ENCODE measurements at places on chromosomes 3 and 15.

- no peak for DNase-seq
Measured at GRCh38 chr3:52232279-52233107, 6.5 kb downstream of the TWF2 start.

- DNase-seq: no peak
Measured at GRCh38 chr15:44801364-44801763, 65.0 kb downstream of the TRIM69 start.

DNA sequence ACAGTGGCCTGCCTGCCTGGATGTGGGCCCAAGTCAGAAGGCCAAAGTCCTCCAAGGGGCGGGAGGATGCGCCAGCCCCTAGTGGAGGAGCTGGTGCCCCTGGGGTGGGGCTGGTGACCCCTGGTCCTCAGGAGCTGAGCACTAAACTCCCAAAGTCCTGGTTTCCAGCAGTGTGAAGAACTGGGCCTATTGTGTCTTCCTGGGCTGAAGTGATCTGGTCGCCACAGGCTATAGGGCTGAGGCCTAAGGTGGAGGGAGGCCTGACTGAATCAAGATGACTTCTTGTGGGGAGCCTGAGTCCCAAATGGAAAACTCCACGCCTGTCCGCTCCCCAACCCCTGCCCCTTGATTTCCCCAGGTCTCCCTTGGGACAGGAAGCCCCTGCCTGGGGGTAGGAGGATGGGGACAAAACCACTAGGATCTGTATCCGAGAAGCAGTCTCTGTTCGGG lies 753 bp upstream of the FES start:
- DNase-seq: no peak

DNA sequence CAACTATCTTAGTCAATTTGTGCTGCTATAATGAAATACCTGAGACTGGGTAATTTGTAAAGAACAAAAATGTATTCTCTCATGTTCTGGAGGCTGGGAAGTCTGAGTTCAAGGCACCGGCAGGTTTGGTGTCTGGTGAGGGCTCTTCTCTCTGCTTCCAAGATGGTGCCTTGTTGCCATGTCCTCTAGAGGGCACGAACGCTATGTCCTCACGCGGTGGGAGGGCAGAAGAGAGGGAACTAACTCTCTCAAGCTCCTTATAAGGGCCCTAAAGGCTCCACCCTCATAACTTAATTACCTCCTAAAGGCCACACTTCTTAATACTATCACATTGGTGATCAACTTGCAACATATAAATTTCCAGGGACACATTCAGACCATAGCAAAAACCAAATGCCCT lies 108.4 kb downstream of the ADAMTSL3 start:
- no peak for DNase-seq

DNA sequence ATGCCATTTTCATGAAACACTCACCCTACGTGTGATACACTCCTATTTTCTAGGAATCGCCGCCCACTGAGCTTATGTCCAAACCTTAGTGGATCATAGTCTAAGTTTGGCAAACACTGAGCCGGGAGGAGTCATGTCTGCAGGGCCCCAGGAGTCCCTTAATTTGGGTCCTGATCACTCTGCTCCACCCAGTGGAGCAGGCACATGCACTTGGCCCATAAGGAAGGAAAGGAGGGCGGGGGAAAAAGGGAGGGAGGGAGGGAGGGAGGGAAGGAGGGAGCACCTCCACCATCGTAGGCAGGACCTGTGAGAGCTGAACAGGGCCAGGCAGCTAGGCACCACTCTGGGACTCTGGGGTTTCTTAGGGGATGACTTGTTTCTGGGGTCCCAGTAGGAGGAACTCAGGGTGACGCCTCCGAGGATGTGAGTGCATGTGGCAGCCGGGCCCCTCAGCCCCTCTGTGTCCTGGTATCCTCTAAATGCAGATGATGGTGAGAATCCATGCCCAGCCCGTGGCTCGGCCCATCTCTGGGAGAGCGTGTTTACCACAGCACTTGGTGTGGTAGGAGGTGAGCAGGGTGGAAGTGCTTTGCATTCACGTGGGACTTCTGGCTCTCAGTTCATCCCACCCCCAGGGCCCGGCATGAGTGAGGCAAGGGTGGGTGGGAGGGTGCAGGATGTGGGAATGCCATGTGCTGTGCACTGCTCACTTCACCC lies 109.4 kb downstream of the KLF13 start:
- no peak for DNase-seq

GRCh38 chr3:94001191-94001590 lies 21.2 kb downstream of the ARL13B start:
- DNase-seq: no peak

- peak; percentile 50 for DNase-seq
Measured at GRCh38 chr3:52280050-52280461, 1.6 kb upstream of the WDR82 start.

- no peak for DNase-seq
Measured at GRCh38 chr3:56885879-56886278, 84.1 kb upstream of the ARHGEF3 start.

GRCh38 chr3:143276592-143276991 lies 157.0 kb downstream of the CHST2 start:
- DNase-seq: no peak

- no peak for DNase-seq
Measured at GRCh38 chr3:159711560-159712333, 276.9 kb upstream of the IL12A start.

- no peak for DNase-seq
Measured at GRCh38 chr3:121979246-121979645, 42.8 kb downstream of the ILDR1 start.

DNA sequence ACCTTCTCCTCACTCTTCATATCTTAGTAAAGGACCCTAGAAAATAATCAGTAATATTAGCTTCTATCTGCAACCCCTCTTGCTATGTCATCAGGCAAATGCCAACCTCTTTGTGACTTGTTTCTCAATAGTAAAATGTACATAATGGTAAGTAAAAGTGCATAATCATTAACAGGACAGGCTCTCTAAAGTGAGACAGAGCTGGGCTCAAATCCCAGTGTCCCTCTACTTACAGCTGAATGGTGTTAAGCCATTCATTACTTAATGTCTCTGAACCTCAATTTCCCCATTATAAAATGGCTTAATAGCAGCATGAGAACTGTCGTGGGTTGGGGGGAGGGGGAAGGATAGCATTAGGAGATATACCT lies 62.6 kb upstream of the ATP11B start:
- DNase-seq: no peak

GRCh38 chr3:197811343-197811742 lies 20.3 kb downstream of the LRCH3 start:
- no peak for DNase-seq

- no peak for DNase-seq
Measured at GRCh38 chr3:111712294-111713167, 117.4 kb upstream of the ZBED2 start.

DNA sequence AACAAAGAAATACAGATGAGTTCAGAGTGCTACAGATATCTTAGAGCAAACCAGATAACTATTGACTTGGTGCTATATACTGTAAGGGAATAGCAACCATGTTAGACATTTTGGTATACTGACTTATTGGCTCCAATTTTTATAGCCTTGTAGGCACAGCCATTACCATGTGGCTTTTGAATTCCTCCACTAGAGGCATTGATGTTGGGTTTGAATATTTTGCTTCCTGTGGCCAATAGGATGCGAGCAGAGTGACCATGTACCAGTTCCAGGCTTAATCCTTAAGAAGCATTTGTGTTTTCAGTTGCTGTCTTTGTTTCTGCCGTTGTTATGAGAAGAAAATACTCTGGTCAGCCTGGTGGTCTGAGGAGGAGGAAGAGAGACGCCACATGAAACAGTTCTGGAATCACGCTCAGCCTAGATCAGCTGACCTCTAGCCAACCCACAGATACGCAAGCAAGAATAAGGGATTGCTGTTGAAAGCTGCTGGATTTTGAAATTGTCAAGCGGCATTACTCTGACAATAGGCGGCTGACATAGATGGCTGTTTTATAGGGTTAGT lies 109.4 kb upstream of the TNIK start:
- no peak for DNase-seq

DNA sequence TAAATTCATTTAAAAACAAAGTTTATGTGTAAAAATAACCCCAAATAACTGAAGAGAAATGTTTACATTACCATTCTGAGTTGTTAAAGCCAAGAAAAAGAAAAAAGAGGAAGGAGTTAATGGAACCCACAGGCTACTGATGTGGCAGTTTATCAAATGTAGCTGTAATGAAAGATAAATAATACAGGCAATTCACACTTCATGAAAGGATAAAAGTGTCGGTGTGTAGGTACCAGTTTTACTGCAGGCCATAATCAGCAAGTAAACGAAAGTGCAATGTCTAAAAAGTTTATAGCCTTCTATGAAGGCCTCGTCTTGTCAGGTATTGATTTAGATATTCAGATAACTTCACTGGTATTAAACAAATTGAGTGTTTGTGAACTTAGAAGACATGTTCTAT lies 164.6 kb downstream of the DPH6 start:
- no peak for DNase-seq

DNA sequence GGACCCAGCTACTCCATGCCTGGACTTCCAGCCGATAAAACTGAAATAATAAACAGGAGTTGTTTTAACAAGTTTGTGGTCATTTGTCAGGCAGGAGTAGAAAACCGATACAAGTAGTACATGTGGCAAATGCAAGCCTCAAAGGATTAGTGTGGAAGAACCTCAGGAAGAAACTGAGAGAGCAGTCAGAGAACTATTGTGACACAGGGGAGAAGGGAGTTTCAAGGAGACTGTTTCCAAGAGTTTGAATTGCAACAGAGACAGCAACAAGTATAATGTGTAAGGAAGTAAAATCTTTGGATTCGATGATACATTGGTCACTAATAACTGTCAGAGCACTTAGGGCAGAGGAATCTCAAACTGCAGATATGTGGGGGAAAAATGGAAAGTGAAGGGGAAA lies 450.6 kb upstream of the ARHGEF26 start:
- DNase-seq: no peak

GRCh38 chr3:74067296-74067695 lies 442.6 kb upstream of the PDZRN3 start:
- DNase-seq: peak; percentile 12

DNA sequence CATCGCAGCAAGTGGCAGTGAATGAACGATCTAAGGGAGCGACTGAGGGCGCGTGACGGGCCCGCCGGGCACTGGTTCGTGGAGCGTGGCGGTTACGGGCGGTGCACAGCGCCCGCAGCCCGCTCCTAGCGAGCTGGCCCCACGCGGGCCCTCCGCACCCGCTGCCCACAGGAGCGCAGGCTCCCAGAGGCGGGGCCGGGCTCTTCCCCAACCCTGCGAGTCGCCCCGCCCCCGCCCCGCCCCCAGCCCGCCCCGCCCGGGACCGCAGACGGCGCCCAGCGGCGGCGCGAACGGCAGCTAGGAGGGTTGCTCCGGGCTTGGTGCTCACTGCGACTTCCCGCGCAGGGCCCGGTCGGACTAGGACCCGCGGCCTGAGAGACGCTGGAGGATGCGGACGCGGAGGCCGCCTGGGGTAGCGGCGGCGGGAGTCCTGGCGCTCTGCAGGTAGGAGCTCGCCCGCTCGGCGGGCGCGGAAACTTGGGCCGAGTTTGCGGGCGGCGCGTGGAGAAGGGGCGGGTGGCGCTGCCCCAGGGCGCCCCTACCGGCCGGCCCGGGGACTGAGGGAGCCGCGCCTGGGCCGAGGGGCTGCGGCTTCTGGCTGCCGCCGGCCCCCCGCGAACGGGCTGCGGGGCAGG lies at the start of gene C15orf39:
Gene C15orf39, plus strand, starts transcription at position 267 of the 635 bp plus-strand sequence. CDS start 4,167 bp downstream, outside the sequence.
- DNase-seq: peak; percentile 29

- no peak for DNase-seq
Measured at GRCh38 chr3:74611206-74611605, 3.3 kb downstream of the CNTN3 start.

DNA sequence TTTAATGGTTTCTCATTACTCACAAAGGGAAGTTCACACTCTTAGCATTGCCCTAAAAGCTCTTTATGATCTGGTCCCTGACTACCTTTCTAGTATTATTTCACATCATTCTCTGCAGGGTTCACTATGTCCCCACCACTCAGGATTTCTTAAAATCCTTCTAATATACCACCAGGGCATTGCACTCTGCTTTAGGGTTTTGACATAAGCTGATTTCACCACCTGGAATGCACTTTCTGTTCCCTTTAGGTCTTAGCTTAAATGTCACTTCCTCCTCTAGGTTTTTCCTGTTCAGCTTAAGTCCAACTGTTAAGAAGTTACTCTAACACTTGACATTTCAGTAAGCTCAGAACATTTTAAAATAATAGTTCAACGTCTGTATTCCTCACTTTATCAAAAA lies 81.7 kb downstream of the HCN4 start:
- no peak for DNase-seq

- no peak for DNase-seq
Measured at GRCh38 chr3:188218603-188219002, 64.6 kb downstream of the LPP start.

DNA sequence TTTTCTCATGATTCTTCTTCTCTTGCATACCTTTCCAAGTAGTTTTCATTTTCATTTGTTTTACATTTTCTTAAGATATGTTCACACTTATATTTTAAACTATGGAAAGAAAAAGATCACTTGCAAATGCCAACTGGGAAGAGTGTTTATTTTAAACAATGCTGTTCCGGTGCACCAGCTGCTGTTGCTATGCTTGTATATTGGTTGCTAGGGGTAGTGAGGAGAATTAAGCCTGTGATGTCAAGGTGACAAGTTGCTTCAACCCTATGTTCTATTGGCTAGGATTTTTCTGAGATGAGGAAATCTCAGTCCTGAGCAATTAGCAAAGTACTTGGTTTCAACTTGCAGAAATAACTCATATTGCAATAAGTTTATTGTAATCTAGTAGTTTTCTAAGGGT lies 500.1 kb downstream of the MFSD1 start:
- no peak for DNase-seq

DNA sequence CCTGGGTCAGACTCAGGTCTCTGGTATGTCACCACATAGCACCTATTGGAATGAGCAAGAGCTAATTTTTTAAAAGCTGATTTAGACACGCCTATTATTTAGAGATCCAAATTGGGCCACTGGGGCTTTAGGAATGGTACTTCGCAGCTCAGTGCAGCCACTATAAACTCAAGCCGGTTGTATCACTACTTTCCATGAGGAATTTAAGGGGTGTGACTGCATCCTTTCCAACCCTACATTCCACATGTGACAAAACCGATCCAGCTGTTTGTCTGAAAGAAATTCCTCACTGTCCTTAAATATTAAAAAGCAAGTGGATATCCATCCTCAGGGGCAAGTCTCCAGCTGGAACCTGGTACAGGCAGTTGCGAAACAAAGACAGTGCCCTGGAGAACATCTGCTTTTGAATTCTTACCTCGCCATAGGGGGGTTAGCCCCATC lies 12.8 kb downstream of the VGLL3 start:
- DNase-seq: no peak

- no peak for DNase-seq
Measured at GRCh38 chr3:134387293-134387692, 13.0 kb upstream of the AMOTL2 start.

- DNase-seq: no peak
Measured at GRCh38 chr3:5122741-5123706, 932 bp downstream of the ARL8B start.

- no peak for DNase-seq
Measured at GRCh38 chr3:186340204-186340603, 21.8 kb downstream of the DGKG start.

GRCh38 chr15:101105059-101105891 lies 146.6 kb downstream of the CHSY1 start:
- no peak for DNase-seq

GRCh38 chr15:72781631-72782030 lies 1.9 kb downstream of the ADPGK start:
- DNase-seq: no peak

Measured in NCI-H1092 (cell line).